ENCODE measurements at places on chromosomes 2 and 18. TPM values are rescaled to one million over a fixed set of nuclear protein-coding genes. Genes with fewer than 3 reads are reported as not detected.

GRCh38 chr2:120241684-120242083, 11.0 kb upstream of the RALB start:
- DNase-seq, result no peak
- no peak overlapping the region for H3K27ac ChIP-seq
- H3K27me3 ChIP-seq, result no peaks in the 10 kb centered on the region
- H3K4me3 ChIP-seq, result no peak overlapping the region
- no peaks in the 10 kb centered on the region for H3K36me3 ChIP-seq

KLHL41 gene
- total RNA-seq, result not detected

- H3K4me1 ChIP-seq, result no peaks in the 10 kb centered on the region
- no peaks in the 10 kb centered on the region for H3K36me3 ChIP-seq
- no peak for DNase-seq
- H3K4me3 ChIP-seq, result no peak overlapping the region
Measured at GRCh38 chr2:126467367-126468054, 188.4 kb upstream of the GYPC start.

GRCh38 chr18:76643996-76644395, 149.0 kb upstream of the ZNF516 start:
- H3K4me3 ChIP-seq, result no peak overlapping the region
- no peaks in the 10 kb centered on the region for H3K36me3 ChIP-seq
- no peak for DNase-seq

DNA sequence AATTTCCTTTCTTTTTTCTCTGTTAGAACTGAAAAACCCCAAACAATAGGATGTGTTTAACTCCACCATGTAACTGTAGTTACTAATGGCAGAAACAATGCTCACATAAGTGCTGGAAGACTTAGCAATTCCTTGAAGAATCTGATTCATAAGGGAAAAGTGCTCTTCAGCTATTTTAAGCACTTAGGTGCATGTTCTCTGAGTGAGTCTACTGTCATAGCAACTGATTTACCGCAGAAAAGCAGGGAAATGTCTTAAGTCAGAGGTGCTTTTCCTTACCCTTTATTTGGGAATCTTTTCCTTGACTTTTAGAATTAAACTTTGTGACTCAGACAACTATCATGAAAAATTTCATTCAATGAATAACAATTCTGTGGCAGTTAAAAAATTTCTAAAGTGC, 65.4 kb upstream of the NABP1 start:
- peak overlapping the region; percentile 94 for H3K27ac ChIP-seq
- DNase-seq, result no peak
- H3K36me3 ChIP-seq, result no peaks in the 10 kb centered on the region
- no peak overlapping the region for H3K4me3 ChIP-seq
- no peaks in the 10 kb centered on the region for H3K27me3 ChIP-seq

GRCh38 chr2:6914828-6915227, 2.4 kb upstream of the RNF144A start:
- H3K27ac ChIP-seq, result no peak overlapping the region
- no peak for DNase-seq
- peaks cover 13% of the 10 kb centered on the region for H3K4me1 ChIP-seq
- H3K27me3 ChIP-seq, result no peaks in the 10 kb centered on the region
- no peak overlapping the region for H3K4me3 ChIP-seq

DNA sequence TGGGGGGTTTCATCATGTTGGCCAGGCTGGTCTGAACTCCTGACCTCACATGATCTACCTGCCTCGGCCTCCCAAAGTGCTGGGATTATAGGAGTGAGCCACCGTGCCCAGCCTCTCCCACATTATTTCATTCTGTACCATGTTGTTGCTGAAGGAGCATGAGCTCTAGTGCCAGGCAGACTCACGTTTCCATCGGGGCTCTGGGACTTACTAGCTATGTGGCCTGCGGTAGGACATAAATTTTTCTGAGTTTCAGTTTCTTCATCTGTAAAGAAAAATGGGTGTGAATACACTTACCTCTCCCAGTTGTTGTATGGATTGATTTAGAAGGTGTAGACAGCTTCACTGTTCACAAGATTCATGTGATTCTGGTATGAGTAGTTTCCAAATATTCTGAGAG, 30.8 kb upstream of the CCL20 start:
- no peak overlapping the region for H3K27ac ChIP-seq
- peak overlapping the region; percentile 22 for H3K4me3 ChIP-seq
- no peak for DNase-seq
- H3K27me3 ChIP-seq, result no peaks in the 10 kb centered on the region
- no peaks in the 10 kb centered on the region for H3K36me3 ChIP-seq
- H3K4me1 ChIP-seq, result peaks cover 7% of the 10 kb centered on the region

WDR75 gene
- total RNA-seq, result 54.7 TPM

DNA sequence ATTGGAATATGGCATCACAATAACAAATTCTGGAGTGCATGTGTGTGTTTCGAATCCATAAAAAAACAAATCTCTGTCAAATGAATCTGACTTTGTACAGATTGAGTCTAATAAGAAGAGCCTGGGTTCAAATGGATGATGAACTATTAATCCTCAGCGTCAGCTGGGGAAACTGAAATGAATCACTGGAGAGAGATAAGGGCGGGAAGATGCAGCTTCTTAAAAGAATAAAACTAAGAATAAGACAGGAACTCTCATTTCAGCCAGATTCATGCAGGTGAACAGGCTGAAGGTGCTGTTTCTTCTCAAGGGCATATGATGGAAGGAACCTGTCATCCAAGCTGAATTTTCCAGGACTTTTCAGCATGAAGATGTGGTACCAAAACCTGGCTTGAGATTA, 202.6 kb upstream of the TRIB2 start:
- H3K4me3 ChIP-seq, result no peak overlapping the region
- no peak for DNase-seq
- H3K4me1 ChIP-seq, result peaks cover 3% of the 10 kb centered on the region
- no peaks in the 10 kb centered on the region for H3K36me3 ChIP-seq
- no peaks in the 10 kb centered on the region for H3K27me3 ChIP-seq

GRCh38 chr2:168974428-168974827, 56.7 kb downstream of the ABCB11 start:
- no peaks in the 10 kb centered on the region for H3K36me3 ChIP-seq
- no peak overlapping the region for H3K27ac ChIP-seq
- DNase-seq, result no peak
- H3K27me3 ChIP-seq, result no peaks in the 10 kb centered on the region

ZNF385B gene
- total RNA-seq, result not detected

GRCh38 chr2:76178610-76179009, 467.9 kb upstream of the GCFC2 start:
- DNase-seq, result no peak
- H3K27ac ChIP-seq, result no peak overlapping the region
- no peak overlapping the region for H3K4me3 ChIP-seq
- H3K27me3 ChIP-seq, result no peaks in the 10 kb centered on the region

SKOR2 gene
- not detected for total RNA-seq

DNA sequence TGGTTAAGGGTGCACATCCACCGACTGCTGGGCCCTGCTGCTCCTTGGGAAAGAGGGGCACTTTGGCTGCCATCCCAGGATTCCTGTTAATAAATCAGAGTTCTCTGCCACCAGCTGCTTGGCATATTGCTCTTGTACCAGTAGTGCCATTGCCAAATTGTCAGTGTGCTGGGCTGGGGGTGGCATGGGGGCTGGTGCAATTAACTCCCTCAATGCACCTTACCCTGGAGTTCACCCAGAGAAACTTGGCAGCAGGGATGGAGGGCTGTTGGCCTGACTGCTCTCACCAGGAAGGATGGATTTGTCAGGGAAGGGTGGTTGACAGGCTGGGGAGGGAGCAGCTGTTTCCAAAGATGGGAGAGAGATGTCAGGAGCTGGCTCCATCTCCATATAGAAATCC, 94.6 kb upstream of the SKOR2 start:
- no peak overlapping the region for H3K27ac ChIP-seq
- no peak for DNase-seq
- no peaks in the 10 kb centered on the region for H3K36me3 ChIP-seq
- H3K27me3 ChIP-seq, result no peaks in the 10 kb centered on the region

ABHD1 gene
- not detected for total RNA-seq

OBSL1 gene
- 53.1 TPM for total RNA-seq

DNA sequence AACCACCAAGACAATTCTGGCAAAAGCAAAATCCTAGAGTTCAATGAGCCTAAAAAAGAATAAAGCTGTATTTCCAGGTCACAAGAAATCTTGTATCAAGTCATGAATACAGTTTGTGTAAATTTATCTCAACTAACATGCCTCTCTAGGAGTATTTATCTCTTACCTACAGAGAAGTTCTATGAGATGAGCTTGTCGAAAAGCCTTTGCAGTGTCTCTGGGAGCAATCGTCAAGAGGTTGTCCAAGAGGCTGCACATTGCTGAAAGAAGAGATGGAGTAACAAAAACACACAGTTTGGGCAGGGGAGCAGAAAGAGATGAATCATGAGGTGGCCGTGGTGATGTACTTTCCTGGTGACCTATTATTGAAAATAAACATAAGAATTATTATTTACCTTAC, 112.0 kb upstream of the CD226 start:
- H3K4me1 ChIP-seq, result no peaks in the 10 kb centered on the region
- H3K4me3 ChIP-seq, result no peak overlapping the region
- H3K27ac ChIP-seq, result no peak overlapping the region
- H3K27me3 ChIP-seq, result no peaks in the 10 kb centered on the region

Data from SJSA1 (cell line).